AG20443 (cell line): ENCODE measurements at places on chromosomes 13 and 19.

- no peak for DNase-seq
Observed at GRCh38 chr19:15316498-15316897, 15.8 kb downstream of the BRD4 start.

DNA sequence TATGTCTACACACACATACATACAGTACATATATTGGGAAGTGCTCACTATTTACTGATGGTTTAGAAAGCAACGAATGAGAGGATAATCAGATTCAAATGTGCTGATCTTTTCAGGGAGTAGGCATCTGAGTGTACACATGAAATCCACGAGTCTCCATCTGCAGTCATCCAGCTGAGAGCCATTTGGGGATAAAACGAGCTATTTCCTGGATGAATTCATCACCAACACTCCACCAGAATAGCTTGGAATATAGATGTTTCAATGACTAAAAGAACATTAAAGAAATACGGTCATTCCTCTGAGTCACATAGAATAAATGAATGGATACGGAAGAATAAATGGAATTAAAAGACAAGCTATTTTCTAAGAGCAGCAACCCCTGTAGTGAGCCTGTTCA is 721.6 kb upstream of the ARGLU1 start:
- DNase-seq = no peak

DNA sequence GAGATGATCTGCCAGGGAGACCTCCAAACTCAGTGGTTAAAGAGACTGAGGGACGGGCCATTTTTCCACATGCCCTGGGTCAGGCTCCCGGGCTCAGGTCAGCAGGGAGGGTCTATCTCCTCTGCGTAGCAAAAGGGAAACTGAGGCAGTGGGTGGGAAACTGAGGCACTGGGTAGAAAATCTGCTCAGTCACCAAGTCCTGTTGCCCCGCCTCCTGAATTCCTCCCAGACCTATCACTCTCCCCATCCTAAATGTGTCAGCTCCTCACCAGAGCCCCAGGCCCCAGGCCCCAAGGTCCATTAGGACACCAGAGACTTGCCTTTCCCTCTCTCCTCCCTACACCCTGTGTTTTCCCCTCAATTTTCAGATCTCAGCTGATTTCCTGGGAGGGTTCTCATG is 2.4 kb downstream of the CD320 start:
- DNase-seq = no peak

DNA sequence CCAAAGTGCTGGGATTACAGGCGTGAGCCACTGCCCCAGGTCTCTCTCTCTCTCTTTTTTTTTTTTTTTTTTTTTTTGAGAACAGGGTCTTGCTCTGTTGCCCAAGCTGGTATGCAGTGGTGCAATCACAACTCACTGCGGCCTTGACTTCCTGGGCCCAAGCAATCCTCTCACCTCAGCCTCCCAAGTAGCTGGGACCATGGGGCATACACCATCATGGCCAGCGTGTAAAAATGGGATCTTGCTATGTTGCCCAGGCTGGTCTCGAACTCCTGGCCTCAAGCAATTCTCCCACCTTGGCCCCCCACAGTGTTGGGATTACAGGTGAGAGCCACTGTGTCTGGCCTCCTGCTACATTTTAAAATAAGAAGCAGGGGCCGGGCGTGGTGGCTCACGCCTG is 19.1 kb upstream of the FBN3 start:
- no peak for DNase-seq

DNA sequence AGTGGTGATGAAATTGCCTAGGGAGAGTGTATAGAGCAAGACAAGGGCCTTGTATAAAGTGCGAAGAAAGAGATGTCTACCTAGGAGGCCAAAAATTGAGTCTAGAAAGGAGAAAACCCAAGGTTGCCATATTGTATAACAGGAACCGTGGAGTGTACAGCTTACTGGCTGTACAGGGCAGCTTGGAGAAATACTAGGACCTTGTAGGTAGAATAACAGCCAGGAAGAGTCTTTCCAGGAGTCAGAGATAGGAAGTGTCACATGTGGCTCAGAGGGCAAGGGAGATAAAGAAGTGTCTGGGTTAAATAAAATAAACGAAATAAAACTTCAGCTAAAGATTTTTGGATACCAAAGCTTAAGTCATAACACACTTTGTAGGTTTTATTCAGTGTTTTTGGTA is 12.4 kb downstream of the CDK8 start:
- DNase-seq = no peak
